ENCODE measurements at places on chromosomes 3 and 15.

GRCh38 chr3:108157273-108157672 lies 65.0 kb downstream of the IFT57 start:
- DNase-seq = no peak

GRCh38 chr3:122356402-122356801 lies 26.6 kb downstream of the MIX23 start:
- DNase-seq = no peak

- no peak for DNase-seq
These were observed 699.1 kb downstream of the NAALADL2 start for GRCh38 chr3:175558261-175558660.

GRCh38 chr3:10351013-10351735 lies 30.3 kb upstream of the SEC13 start:
- DNase-seq = no peak

DNA sequence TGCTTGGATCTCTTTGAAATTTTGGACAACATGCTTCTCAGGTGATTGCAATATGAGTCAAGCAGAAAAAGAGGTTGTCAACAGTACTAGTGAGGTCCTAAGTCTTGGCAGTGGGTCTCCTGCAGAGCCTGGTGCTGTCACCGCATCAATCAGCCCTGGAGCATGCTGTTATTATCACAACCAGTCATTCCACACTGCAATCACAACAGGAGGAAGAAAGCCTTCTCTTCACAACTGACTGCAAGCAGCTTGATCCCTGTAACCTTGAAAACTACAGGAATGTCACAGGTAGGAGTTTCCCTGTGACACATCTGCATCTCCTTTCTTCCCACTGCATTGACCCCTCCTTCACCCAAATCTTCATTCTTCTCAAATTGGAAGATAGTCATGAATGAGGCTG lies 451.1 kb upstream of the ATP11B start:
- DNase-seq = no peak

- no peak for DNase-seq
These were observed 29.7 kb downstream of the PRR23E start for GRCh38 chr3:127222664-127223063.

GRCh38 chr15:66151809-66152208 lies 101.7 kb downstream of the MEGF11 start:
- DNase-seq = no peak

GRCh38 chr3:63912768-63913588 lies 795 bp upstream of the SCAANT1 start:
- no peak for DNase-seq

DNA sequence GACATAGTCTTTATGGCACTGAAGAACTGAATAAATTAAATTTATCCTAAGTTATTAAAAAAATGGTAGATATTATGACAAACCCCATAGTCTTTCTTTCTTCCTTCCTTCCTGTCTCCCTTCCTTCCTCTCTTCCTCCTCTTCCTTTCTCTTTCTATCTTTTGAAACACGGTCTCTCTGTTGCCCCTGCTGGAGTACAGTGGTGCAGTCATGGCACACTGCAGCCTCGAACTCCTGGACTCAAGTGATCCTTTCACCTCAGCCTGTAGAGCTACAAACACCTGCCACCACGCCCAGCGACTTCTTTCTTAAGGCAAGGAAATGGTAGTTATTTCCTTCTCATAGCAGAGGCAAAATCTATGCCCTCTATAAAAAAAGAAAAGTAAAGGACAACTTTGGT lies 354.6 kb downstream of the GAP43 start:
- DNase-seq = no peak

DNA sequence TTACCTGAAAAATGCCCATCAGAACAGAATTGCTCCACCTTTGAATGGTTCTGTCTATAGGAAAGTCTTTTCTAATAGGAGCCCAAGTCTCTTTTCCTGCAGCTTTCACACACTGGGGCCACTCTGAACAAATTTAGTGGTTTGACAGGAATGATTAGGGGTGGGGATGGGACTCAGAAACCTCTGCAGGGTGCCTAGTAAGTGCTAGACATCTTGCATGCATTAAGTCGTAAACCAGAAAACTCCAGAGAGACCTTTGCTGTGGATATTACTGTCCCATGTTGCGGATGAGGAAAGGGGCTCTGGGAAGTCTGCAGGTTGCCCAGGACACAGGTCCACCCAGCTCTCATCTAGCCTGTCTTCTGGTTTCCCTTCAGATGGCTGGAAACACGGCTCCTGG lies 189.7 kb downstream of the OPA1 start:
- DNase-seq = no peak

GRCh38 chr15:46343196-46343935 lies 708.5 kb downstream of the SQOR start:
- DNase-seq = no peak

- no peak for DNase-seq
These were observed 39.6 kb downstream of the HGD start for GRCh38 chr3:120642368-120642948.

GRCh38 chr3:38003371-38003816 lies 12.8 kb downstream of the VILL start:
- no peak for DNase-seq

All from cortex of kidney (tissue), 1 donor.